ENCODE measurements at places on chromosomes 3 and 15. TPM values are rescaled to one million over a fixed set of nuclear protein-coding genes. Genes with fewer than 3 reads are reported as not detected.

- no peak overlapping the region for H3K4me3 ChIP-seq
- no peaks in the 10 kb centered on the region for H3K27me3 ChIP-seq
- no peak for DNase-seq
- H3K4me1 ChIP-seq = no peaks in the 10 kb centered on the region
Observed at GRCh38 chr3:13051581-13051980, 21.6 kb downstream of the IQSEC1 start.

DNA sequence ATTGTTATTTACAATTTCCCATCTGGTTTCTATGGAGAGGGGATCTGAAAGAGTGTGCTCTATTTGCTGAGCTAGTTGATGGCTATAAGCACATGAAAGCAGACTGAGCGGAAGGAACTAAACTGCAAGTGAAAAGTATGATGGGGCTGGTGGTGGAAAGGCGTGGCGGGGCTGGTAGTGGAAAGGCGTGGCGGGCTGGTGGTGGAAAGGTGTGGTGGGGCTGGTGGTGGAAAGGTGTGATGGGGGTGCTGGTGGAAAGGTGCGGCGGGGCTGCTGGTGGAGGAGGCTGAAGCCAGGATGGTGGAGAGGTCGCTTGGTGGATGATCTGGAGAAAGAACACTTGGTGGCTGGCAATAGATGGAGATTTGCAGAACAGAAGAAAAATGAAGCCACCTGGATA is 136.7 kb downstream of the FMN1 start:
- no peaks in the 10 kb centered on the region for H3K4me1 ChIP-seq
- DNase-seq = no peak
- no peaks in the 10 kb centered on the region for H3K36me3 ChIP-seq
- no peak overlapping the region for H3K27ac ChIP-seq
- no peaks in the 10 kb centered on the region for H3K27me3 ChIP-seq
- H3K4me3 ChIP-seq = no peak overlapping the region

DNA sequence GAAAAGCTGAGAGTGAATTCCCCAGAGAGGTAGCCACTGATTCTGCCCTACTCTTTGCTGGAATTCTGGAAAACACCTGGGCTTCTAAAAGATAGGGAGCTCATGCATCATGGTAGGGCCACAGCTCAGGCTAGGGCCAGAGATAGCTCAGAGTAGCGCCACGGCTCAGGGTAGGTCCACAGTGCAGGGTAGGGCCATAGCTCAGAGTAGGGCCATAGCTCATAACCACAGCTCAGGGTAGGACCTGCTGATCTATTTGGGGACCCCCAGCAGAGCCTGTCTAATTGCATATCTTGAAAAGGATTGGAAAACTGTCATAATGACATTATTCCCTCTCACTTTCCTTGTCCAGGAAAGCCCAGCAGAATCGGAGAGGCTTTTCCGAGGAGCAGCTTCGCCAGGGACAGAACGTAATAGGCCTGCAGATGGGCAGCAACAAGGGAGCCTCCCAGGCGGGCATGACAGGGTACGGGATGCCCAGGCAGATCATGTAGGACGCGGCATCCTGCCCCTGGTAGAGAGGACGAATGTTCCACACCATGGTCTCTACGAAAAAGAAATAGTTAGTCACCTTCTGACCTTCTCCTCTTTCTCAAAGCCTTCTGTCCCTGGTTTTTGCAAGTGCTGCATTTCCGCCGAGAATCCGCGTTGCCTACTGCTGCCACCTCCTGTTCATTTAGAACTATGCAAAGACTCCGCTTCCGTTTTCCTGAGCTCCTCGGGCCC is 14.5 kb downstream of the TAGLN3 start:
- DNase-seq = peak; percentile 57
- H3K27ac ChIP-seq = no peak overlapping the region
- no peaks in the 10 kb centered on the region for H3K36me3 ChIP-seq
- H3K4me1 ChIP-seq = no peaks in the 10 kb centered on the region
- H3K27me3 ChIP-seq = no peaks in the 10 kb centered on the region

DNA sequence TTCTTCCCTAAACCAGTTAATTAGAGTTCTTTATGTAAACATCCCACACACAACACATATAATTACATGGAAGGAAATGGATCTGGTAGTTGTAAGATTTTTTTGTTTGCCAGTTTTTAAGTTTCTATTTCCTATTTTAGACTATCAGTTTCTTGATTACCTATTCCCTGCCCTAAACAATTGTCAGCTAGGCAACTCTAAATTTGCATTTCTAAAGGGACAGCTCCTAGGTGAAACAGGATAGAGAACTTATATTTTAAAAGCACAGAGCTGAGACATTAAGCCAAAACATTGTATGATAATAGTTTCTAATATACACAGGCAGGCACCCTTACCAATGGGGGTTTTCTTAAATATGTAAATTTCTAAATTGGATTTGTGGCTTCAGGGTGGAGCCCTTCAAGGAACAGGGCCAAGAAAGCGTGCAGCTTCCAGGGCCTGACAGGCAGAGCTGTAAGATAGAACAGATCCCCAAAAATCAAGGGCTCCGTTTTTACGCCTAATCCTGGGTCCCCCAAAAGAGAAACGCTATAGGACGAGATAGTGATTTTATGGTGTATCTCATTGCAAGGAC is 8.9 kb downstream of the LEKR1 start:
- H3K27me3 ChIP-seq = no peaks in the 10 kb centered on the region
- no peak for DNase-seq
- no peaks in the 10 kb centered on the region for H3K36me3 ChIP-seq
- H3K4me1 ChIP-seq = no peaks in the 10 kb centered on the region
- H3K4me3 ChIP-seq = no peak overlapping the region

GRCh38 chr15:56031836-56032235 is 38.4 kb upstream of the NEDD4 start:
- H3K36me3 ChIP-seq = no peaks in the 10 kb centered on the region
- H3K27me3 ChIP-seq = no peaks in the 10 kb centered on the region
- DNase-seq = no peak
- H3K27ac ChIP-seq = no peak overlapping the region
- H3K4me1 ChIP-seq = no peaks in the 10 kb centered on the region

DNA sequence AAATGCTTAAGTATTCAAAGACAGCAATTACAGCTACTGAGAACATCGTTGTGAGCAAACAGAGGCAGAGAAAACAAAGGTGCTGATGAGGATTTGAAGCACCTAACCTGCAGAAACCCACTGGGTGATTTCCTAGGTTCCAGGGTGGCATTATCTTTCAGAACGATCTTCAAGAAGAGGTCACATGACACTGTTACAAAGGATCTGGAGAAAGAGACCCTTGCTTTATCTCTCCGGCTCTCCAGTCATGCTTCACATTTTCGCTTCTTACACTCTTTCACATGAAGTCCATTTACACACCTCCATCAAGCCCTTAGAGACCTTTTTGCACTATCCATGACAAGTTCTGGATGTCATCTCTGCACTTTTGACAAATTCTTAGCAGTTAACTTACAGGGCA is 70.8 kb downstream of the GOLGA8B start:
- DNase-seq = no peak
- no peaks in the 10 kb centered on the region for H3K36me3 ChIP-seq
- no peaks in the 10 kb centered on the region for H3K27me3 ChIP-seq
- no peak overlapping the region for H3K27ac ChIP-seq
- H3K4me1 ChIP-seq = no peaks in the 10 kb centered on the region

DNA sequence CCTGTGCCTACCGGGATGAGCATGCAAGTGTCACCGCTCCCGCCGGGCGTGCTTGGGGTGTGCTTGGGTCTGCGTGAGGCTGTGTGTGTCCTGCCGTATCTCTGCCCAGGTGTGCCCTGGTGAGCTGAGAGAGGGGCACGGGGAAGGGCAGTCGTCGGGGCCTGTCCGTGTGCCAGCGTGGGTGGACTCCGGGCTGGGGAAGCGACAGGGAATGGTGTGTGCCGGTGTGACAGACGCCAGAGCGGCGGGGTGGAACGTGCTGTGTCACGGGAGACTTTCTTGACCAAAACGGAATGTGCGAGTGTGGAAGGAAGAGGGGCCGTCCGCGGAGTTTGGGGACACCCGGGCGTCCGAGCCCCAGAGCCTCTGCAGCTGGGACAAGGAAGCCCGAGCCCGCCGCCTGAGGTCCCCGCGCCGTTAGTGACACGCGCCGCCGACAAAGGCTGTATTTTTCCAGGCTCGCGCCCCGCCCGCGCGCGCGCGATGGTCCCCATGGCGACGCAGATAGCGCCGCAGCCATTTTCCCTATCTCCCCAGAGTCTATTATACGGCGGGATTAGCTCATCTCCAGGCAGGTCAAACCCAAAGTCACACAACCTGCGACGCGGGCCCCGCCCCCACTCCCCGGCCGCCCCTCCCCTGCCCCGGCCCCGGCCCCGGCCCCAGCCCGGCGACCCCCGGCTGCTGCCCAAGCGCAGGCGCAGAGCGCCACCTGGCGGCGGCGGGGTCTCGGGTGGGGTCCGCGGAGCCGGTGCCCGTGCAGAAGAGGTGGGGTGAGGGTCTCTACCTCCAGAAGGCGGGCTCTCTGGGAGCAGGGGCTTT is 4.5 kb upstream of the GATA2 start:
- H3K4me1 ChIP-seq = peaks cover 11% of the 10 kb centered on the region
- DNase-seq = peak; percentile 71
- peak overlapping the region; percentile 31 for H3K4me3 ChIP-seq
- H3K27me3 ChIP-seq = no peaks in the 10 kb centered on the region

The NR1I2 gene
- not detected for total RNA-seq

The TAGLN3 gene
- total RNA-seq = 0.48 TPM

The METTL6 gene
- total RNA-seq = 61.7 TPM

The GCSAM gene
- not detected for total RNA-seq
